ENCODE measurements at places on chromosomes 7 and 10.

DNA sequence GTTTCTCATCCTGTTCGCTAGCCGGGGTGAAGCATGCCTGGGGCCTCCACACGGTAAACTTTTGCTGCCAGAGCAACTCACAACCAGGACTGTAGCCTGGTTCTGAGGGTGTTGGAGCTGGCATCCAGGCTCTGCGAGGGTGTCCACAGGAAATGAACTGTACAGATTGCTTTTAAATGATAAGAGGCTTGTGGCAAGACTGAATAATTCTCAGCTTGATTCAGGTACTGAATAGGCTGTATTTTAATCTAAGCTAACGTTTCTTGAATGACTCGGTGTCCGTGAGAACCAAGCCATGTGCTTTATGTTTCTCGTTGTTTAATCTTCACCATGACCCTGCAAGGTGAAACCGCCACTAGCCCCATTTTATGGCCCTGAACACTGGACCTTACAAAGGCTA is 49.3 kb downstream of the EEPD1 start:
- no peak for DNase-seq

- no peak for DNase-seq
These were observed 194.7 kb downstream of the SNX13 start for GRCh38 chr7:17745610-17746009.

DNA sequence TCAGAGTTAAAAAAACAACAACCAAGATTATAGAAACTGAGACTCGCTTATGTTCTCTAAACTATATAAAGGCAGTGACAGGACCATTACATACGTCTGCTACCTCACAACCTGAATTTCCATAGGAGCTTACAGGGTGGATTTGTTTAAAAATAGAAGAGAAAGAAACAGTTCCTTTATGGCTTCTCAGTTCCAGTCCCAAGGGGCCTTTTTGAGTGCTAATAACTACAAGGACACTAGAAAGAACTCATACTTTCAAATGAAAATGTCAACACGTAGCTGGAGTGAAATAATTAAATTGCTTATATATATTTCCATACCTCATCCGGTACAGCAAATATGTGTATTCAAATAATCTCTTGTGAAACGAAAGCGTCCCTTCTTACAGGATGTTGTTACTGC is 19.7 kb downstream of the TSPAN12 start:
- no peak for DNase-seq

GRCh38 chr7:115940460-115941060 is 90.0 kb downstream of the TFEC start:
- DNase-seq = no peak

GRCh38 chr10:77505431-77506334 is 131.9 kb downstream of the KCNMA1 start:
- no peak for DNase-seq

DNA sequence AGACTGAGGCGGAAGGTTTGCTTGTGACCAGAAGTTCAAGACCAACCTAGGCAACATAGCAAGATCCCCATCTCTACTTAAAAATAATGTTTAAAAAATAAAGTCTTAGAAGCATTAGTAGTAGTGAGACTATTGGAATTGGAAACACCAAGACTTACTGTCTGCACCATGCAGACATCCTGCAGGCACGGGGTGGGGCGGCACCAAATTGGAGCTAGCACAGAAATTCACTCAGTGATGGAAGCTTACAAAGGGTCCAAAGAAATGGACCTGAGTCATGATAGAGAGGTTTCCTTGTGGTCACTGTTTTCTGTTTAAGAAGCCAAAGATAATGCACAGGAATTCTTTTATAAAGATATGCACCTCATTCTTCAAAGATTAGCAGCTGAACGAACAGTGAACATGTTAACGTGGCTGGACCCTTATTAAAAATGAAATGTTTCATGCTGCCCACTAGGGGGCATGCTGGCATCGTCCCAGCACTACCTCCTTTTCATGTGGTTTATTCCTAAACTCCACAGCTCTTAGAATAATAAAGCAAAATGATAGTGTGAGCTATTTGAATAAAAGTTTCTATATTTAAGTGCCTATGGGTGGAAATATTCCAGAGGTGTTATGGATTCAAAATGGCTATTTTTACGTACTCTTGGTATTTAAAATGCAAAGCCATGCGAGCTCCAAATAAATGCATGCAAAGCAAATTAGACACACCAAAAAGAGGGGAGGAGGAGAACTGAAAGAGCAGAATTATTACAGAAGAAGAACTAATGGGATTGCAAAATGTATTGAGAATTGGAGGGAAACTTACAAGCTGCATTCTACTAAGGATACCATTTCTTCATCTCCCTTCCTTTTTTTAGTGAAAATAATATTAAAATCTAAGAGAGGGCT is 28.6 kb downstream of the PDSS1 start:
- DNase-seq = no peak

Measured in stimulated activated CD4-positive, alpha-beta T cell treated with anti-CD3 and anti-CD28 coated beads, TNF-alpha, amount 100 ng/mL, for 4 hours (primary cell).